Lower lobe of right lung (tissue), 2 donors: ENCODE measurements at places on chromosomes 6 and 20. TPM values are rescaled to one million over a fixed set of nuclear protein-coding genes. Genes with fewer than 3 reads are reported as not detected.

DNA sequence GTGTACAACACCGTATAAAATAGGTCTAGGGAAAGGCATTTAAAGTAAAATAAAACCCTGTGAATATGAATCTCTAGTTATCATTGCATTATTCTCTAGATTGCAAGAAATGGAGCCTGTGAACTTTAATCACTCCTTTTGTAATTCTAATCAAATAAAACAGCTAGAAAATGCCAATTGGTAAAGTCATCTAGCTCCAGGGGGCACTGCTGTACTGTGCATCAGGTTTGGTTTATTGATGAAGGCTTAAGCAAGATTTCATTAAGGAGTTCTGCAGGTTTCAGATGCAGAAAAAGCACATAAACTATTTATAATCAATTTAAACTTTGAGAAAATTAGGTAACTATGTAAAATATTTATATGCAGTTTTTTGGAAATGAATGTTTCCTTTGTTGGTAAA is 645.0 kb downstream of the PHF3 start:
- DNase-seq: no peak

DNA sequence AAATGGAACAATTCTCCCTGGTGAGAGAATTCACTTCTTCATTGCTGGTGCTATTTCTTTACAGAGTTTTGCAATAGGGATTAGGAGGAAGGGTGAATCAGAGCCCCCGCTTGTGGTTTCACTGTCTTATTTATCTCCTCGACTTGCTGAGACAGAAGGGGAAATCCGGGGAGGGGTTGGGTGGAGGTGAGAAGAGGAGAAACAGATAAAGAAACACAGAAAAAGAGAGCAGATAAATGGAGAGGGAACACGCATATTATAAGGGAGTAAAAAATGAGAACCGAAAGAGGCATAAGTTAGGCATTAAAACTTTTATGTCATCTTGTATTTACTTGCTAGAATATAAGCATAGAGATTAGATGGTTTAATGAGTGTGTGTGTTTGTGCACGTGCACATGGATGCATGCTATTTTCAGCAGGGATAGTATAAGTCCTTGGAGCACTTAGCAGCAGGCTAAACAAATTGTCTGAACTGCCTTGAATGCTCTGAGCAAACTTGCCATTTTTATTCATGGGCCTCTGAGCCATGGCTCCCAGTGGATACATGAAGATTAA is 105.0 kb downstream of the OLIG3 start:
- DNase-seq: no peak

Gene SLC22A23
- 27.8 TPM for total RNA-seq

Gene C6orf15
- not detected for total RNA-seq

Gene ECT2L
- 3.9 TPM for total RNA-seq

Gene TPX2
- 1.9 TPM for total RNA-seq
